Vagina (tissue), 2 donors: ENCODE measurements at places on chromosomes 4 and X.

DNA sequence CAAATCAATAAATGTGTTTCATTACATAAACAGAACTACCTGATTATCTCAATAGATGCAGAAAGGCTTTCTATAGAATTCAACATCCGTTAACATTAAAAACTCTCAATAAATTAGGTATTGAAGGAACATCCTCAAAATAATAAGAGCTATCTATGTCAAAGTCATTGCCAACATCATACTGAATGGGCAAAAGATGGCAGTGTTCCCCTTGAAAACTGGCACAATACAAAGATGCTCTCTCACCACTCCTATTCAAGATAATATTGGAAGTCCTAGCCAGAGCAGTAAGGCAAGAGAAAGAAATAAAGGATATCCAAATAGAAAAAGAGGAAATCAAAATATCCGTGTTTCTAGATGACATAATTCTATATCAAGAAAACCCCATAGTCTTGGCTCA, 466.4 kb downstream of the MAGEE1 start:
- H3K4me3 ChIP-seq, result no peak overlapping the region
- no peak overlapping the region for H3K27ac ChIP-seq
- H3K36me3 ChIP-seq, result no peaks in the 10 kb centered on the region
- no peak for DNase-seq
- H3K4me1 ChIP-seq, result no peaks in the 10 kb centered on the region

GRCh38 chr4:128177498-128177897, 110.1 kb downstream of the PGRMC2 start:
- H3K4me1 ChIP-seq, result no peaks in the 10 kb centered on the region
- no peak overlapping the region for H3K27ac ChIP-seq
- no peak for DNase-seq
- H3K36me3 ChIP-seq, result no peaks in the 10 kb centered on the region

- H3K4me1 ChIP-seq, result no peaks in the 10 kb centered on the region
- H3K27ac ChIP-seq, result no peak overlapping the region
- H3K4me3 ChIP-seq, result no peak overlapping the region
- no peaks in the 10 kb centered on the region for H3K36me3 ChIP-seq
- H3K27me3 ChIP-seq, result no peaks in the 10 kb centered on the region
Observed at GRCh38 chrX:111431001-111431400, 19.0 kb upstream of the DCX start.

- no peak overlapping the region for H3K27ac ChIP-seq
- no peak for DNase-seq
- no peaks in the 10 kb centered on the region for H3K4me1 ChIP-seq
- no peaks in the 10 kb centered on the region for H3K27me3 ChIP-seq
Observed at GRCh38 chrX:26845056-26845455, 618.1 kb downstream of the PPP4R3C start.

- no peak for DNase-seq
- no peaks in the 10 kb centered on the region for H3K27me3 ChIP-seq
- H3K4me1 ChIP-seq, result peaks cover 27% of the 10 kb centered on the region
- H3K27ac ChIP-seq, result no peak overlapping the region
- no peaks in the 10 kb centered on the region for H3K36me3 ChIP-seq
Observed at GRCh38 chr4:26044524-26044923, 130.5 kb downstream of the SMIM20 start.

DNA sequence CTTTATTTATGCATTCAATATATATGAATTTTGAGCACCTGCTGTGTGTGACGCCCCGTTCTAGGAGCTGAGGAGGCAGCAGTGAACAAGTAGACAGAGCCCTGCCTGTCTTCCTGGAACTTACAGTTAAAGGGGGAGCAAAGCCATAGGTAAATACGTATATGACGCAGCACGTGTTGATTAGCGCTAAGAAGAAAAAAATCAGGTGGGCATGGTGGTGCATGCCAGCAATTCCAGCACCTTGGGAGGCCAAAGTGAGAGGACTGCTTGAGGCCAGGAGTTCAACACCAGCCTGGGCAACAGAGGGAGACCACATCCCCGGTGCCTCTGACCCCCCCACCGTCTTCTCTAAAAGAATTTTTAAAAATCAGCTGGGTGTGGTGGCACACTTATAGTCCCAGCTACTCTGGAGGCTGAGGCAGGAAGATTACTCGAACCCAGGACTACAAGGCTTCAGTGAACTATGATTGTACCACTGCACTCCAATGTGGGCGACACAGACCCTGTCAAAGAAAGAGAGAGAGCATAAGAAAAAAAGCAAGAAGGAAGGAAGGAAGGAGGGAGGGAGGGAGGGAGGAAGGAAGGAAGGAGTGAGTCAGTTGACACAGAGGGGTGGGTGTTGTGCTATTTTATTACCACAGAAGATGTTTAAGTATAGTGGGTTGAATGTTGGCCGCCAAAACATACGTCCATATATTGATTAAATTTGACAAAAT, 5.4 kb upstream of the KIAA0232 start:
- no peaks in the 10 kb centered on the region for H3K27me3 ChIP-seq
- H3K36me3 ChIP-seq, result no peaks in the 10 kb centered on the region

- no peak overlapping the region for H3K27ac ChIP-seq
- no peak for DNase-seq
- H3K27me3 ChIP-seq, result no peaks in the 10 kb centered on the region
- no peaks in the 10 kb centered on the region for H3K36me3 ChIP-seq
Observed at GRCh38 chr4:11474146-11474545, 45.5 kb upstream of the HS3ST1 start.

DNA sequence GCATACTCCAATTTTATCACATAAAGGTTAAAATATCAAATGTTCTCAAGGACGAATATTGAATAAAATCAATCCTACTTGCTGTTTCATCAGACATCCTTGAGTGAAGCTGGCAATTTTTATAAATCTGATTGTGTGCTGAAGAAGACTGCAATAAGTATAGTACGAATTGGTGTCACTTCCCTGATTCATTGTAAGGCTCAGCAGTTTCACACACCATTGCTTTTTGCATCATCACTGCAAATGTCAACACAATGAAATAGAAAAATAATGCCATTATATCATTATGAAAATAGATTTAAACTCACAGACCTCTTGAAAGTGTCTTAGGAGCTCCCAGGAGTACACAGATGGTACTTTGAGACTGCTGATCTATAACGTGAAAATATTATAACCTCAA, 172.5 kb downstream of the ANKRD50 start:
- no peak overlapping the region for H3K27ac ChIP-seq
- DNase-seq, result no peak

- no peaks in the 10 kb centered on the region for H3K4me1 ChIP-seq
- no peak overlapping the region for H3K4me3 ChIP-seq
- no peak overlapping the region for H3K27ac ChIP-seq
Observed at GRCh38 chr4:120472447-120473131, 405.9 kb upstream of the MAD2L1 start.

DNA sequence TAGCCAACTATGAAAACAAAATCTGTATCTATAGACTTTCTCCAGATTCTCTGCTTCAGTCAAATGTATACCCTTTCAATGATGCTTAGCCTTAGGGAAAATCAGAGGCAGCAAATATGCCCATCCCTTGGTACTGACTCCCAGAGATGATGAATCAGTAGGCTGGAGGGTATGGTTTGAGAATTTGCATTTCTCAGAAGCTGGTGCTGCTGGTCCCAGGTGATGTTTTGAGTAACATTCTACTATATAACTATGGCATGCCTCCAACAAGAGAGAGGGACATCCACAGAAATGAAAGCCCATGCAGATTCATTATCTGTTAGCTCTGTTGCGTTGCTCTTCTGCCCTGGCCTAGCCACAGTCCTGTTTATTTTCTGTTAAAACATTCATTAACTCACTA, 13.6 kb downstream of the TNIP3 start:
- H3K27me3 ChIP-seq, result no peaks in the 10 kb centered on the region
- no peaks in the 10 kb centered on the region for H3K4me1 ChIP-seq
- no peak for DNase-seq
- H3K27ac ChIP-seq, result no peak overlapping the region
- H3K36me3 ChIP-seq, result no peaks in the 10 kb centered on the region
- no peak overlapping the region for H3K4me3 ChIP-seq

DNA sequence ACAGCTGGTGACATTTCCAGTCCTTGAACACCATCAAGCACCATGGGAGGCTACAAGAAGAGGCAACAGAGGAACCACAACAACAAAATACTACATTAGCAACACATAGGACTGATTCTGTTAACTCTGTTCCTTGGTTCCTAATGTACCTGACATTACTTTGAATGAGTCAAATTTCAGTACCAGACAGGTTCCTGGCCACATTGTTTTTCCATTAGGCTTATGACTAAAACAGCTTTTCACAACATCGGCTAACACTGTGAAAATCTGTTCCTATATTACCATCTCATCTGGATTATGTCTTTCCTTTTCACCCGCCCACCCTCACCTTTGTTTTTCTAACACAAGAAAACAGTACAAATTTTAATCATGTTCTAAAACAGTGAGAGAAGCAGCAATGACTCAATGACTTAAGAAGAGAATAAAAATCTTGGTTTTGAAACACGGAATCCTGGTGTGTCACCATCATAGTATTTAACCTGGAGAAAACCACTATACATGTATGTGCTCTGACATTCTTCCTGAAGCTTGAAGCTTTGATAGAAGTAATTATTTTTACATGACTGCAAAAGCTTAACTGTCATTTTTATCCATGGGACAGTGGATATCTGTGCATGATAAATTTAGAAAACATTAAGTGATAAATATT, 143.9 kb downstream of the SCFD2 start:
- H3K4me1 ChIP-seq, result no peaks in the 10 kb centered on the region
- H3K36me3 ChIP-seq, result no peaks in the 10 kb centered on the region
- DNase-seq, result no peak
- H3K4me3 ChIP-seq, result no peak overlapping the region
- H3K27me3 ChIP-seq, result no peaks in the 10 kb centered on the region

DNA sequence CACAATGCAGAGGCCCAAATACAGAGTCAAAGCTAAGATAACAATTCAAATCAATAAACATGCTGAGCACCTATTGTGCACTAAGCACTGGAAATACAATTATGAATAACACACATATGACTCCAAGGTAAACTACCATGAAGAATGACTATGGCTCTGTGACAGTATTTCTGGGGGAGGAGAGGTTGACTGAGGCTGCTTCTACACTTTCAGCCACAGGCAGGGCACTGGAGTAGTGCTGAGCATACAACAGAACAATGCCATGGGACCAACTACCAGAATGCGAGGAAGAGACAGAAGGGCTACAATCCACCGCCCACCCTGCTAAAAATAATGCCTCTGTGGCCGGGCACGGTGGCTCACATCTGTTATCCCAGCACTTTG, 13.7 kb downstream of the TEC start:
- no peak overlapping the region for H3K27ac ChIP-seq
- H3K4me3 ChIP-seq, result no peak overlapping the region
- H3K36me3 ChIP-seq, result no peaks in the 10 kb centered on the region
- no peaks in the 10 kb centered on the region for H3K27me3 ChIP-seq
- peaks cover 14% of the 10 kb centered on the region for H3K4me1 ChIP-seq

GRCh38 chr4:113759696-113760093, 1.8 kb downstream of the CAMK2D start:
- H3K4me3 ChIP-seq, result peak overlapping the region; percentile 78
- H3K4me1 ChIP-seq, result peaks cover 16% of the 10 kb centered on the region
- no peak for DNase-seq
- no peaks in the 10 kb centered on the region for H3K36me3 ChIP-seq
- H3K27me3 ChIP-seq, result no peaks in the 10 kb centered on the region
- H3K27ac ChIP-seq, result peak overlapping the region; percentile 99

DNA sequence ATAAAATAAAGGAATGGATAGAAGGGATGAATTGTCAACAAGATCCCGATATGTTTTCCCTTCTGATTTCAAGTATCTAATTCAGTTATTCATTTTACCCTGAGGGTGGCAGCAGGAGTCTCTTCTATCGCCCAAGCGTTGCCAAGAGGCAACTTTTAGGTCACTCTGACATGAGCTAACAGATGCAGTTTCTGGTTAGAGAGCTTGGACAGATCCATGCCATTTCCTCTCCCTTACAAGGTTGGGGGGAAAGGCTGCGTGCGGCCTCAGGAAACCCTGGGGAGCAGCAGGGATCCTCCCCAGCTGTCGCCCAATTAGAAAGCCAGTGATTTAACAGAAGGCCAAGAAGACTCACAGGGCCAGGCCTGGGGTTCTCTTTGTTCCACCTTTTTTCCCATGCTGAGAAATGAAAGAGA, 35.3 kb upstream of the WAS start:
- peak overlapping the region; percentile 39 for H3K27ac ChIP-seq
- no peaks in the 10 kb centered on the region for H3K27me3 ChIP-seq
- no peak for DNase-seq
- no peak overlapping the region for H3K4me3 ChIP-seq

DNA sequence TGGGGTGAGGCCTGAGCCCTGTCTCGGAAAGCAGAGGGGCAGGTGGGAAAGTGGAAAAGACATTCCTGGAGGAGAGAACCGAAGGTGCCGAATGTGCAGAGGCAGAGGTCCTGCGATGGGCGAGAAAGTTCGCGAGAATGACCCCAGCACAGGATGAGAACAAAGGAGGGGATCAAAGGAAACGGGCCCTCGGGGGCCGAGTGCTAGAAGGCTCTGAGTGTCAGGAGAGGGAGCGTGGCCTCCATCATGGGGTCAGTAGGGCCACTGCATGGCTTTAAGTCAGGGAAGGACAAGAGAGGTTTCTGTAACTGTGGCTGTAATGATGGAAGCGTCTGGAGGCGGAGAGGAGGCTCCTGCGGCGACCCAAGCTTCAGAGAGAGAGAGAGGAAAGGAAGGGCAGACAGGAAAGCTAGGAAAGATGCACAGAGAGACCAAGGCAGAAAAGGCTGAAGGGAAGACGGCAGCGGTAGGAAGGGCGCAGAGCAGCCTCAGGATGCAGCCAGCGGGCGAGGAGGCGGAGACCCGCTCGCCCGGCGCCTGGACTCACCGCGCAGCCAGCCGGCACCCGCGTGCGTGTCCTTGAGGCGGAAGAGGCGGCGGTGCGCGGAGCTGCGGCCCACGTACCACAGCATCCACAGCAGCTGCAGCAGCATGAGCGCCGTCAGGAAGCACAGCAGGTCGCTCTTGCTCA, 669 bp downstream of the OTOP1 start:
- H3K4me3 ChIP-seq, result no peak overlapping the region
- H3K4me1 ChIP-seq, result no peaks in the 10 kb centered on the region
- H3K27me3 ChIP-seq, result peaks cover 6% of the 10 kb centered on the region
- H3K36me3 ChIP-seq, result no peaks in the 10 kb centered on the region

DNA sequence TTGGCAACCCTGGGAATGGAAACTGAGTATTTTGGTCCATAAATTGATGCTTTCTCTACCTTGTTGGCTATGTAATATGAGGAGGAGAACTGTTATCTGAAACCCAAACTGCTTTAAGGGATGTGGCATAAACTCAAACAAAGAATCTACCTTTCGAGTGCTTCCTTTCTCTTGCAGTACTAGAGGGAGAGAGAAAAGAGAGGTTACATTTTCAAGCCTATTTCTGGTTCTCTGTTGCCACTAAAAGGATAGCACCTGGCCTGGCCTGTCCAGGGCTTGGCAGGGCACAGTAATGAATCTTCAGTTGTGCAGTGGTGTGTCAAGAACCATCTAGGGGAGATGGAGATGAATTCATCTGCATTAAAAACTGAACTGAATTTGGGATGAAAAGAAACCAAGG, 308.6 kb downstream of the PTTG2 start:
- no peaks in the 10 kb centered on the region for H3K4me1 ChIP-seq
- no peaks in the 10 kb centered on the region for H3K36me3 ChIP-seq
- DNase-seq, result no peak
- no peaks in the 10 kb centered on the region for H3K27me3 ChIP-seq
- no peak overlapping the region for H3K4me3 ChIP-seq
- H3K27ac ChIP-seq, result no peak overlapping the region

- H3K36me3 ChIP-seq, result no peaks in the 10 kb centered on the region
- no peak for DNase-seq
- H3K27me3 ChIP-seq, result no peaks in the 10 kb centered on the region
- peak overlapping the region; percentile 52 for H3K27ac ChIP-seq
- peaks cover 12% of the 10 kb centered on the region for H3K4me1 ChIP-seq
- no peak overlapping the region for H3K4me3 ChIP-seq
Observed at GRCh38 chr4:168744021-168744420, 247.2 kb downstream of the PALLD start.

- no peak overlapping the region for H3K4me3 ChIP-seq
- H3K27me3 ChIP-seq, result no peaks in the 10 kb centered on the region
- peaks cover 21% of the 10 kb centered on the region for H3K36me3 ChIP-seq
- no peak for DNase-seq
Observed at GRCh38 chr4:121819216-121819965, 4.3 kb downstream of the CCNA2 start.
